Gastroesophageal sphincter (tissue), 4 donors: ENCODE measurements at places on chromosomes 1 and 21. TPM values are rescaled to one million over a fixed set of nuclear protein-coding genes. Genes with fewer than 3 reads are reported as not detected.
A peak's percentile ranks its signal among the peaks of the same experiment; 100 is the strongest.

- H3K4me1 ChIP-seq: peaks cover 79% of the 10 kb centered on the region
- peak overlapping the region; percentile 92 for H3K4me3 ChIP-seq
- no peaks in the 10 kb centered on the region for H3K27me3 ChIP-seq
- no peak for ATAC-seq
- H3K27ac ChIP-seq: peak overlapping the region; percentile 9
- no peaks in the 10 kb centered on the region for H3K36me3 ChIP-seq
Observed at GRCh38 chr1:94922761-94923331, 4.1 kb downstream of the CNN3 start.

GCSAML gene
- 0.31 TPM for total RNA-seq

GRCh38 chr1:240672132-240672811 lies 60.3 kb upstream of the GREM2 start:
- no peak overlapping the region for H3K4me3 ChIP-seq
- H3K4me1 ChIP-seq: no peaks in the 10 kb centered on the region
- no peaks in the 10 kb centered on the region for H3K27me3 ChIP-seq
- ATAC-seq: no peak
- no peaks in the 10 kb centered on the region for H3K36me3 ChIP-seq

- no peaks in the 10 kb centered on the region for H3K4me1 ChIP-seq
- no peaks in the 10 kb centered on the region for H3K27me3 ChIP-seq
- H3K27ac ChIP-seq: no peak overlapping the region
- no peaks in the 10 kb centered on the region for H3K36me3 ChIP-seq
Observed at GRCh38 chr1:55444667-55445066, 229.5 kb upstream of the USP24 start.

DNA sequence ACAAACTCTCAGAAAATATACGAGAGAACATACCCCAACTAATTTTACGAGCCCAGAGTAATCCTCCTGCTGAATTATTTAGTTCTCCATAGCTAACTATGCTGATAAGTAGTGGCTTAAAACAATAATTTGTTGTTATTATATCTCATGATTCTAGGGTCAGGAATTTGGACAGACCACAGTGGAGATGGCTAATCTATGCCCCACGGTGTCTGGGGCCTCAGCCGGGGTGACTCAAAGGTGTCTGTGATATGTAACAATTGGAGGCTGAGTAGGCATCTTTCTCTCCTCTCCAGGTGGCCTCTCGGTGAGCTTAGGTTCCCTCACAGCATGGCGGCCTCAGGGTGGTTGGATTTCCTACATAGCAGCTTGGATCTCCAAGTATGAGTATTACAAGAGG lies 35.4 kb upstream of the FOXO6 start:
- no peaks in the 10 kb centered on the region for H3K36me3 ChIP-seq
- no peaks in the 10 kb centered on the region for H3K4me1 ChIP-seq
- H3K27ac ChIP-seq: no peak overlapping the region
- no peak overlapping the region for H3K4me3 ChIP-seq
- no peaks in the 10 kb centered on the region for H3K27me3 ChIP-seq
